Stimulated activated CD8-positive, alpha-beta memory T cell treated with anti-CD3 and anti-CD28 coated beads, Interleukin-2, amount 100 ng/mL, for 1 hour (primary cell): ENCODE measurements at places on chromosomes 11 and 22.

DNA sequence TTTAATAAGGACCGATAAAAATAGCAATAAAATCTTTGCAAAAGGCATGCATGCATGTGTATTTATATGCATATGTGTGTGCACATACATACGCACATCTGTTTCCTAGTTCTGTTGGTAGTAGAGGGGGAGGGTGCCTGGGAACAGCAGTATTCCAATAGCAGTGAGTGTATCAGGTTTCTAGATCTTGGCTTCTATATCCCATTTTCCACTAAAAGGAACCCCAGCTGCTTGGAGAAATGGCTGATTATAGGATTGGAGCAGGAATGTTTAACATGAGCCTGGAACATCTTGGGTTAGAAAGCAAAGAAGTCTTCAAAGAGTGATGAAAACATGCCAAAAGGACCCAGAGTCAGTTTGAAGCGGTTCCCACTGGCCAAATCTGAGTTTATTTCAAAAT lies 21.0 kb downstream of the TNRC6B start:
- DNase-seq, result no peak

DNA sequence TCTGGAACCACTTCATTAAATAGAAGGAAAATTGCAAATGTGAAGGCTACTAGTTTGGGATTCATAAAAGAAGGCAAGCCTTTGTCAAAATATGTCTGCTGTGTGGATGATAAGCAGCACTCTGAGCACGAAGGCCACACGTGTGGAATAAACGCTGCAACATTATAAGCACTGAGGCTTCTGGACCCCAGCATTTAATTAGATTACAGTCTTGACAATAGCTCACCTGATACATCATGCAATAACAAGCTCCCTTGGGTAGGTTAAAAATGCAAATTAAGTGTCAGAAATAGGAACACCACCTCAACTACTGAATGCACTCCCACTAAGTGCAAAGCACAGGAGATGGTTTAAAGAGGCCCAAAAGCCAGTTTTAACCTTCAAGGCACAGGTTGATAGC lies 179.3 kb downstream of the LARGE1 start:
- no peak for DNase-seq

GRCh38 chr22:33300165-33300564 lies 242.0 kb upstream of the SYN3 start:
- no peak for DNase-seq

GRCh38 chr22:29480512-29481264 lies 670 bp downstream of the NEFH start:
- DNase-seq, result no peak

GRCh38 chr11:36365907-36366306 lies 69.8 kb downstream of the PRR5L start:
- no peak for DNase-seq

DNA sequence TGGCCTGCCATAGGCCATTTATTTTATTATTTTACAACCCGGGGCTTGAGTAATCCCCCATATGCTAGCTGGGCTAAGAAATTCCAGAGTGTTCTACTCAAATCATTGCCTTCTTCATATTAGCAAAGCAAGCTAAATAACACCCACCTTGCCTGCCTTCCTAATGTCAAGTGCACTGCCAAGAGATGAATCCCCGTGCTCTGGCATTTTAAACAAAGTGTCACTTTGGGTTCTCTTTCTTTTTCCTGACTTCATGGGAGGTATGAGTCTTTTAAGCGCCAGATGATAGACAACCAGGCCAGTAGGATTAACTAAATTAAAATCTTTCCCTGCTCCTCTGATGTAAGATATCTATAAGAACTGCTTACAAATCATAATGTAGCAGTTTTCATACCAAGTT lies 4.5 kb downstream of the MPPED2 start:
- no peak for DNase-seq

- DNase-seq, result no peak
These were observed 29.9 kb upstream of the MALAT1 start for GRCh38 chr11:65468874-65469333.

DNA sequence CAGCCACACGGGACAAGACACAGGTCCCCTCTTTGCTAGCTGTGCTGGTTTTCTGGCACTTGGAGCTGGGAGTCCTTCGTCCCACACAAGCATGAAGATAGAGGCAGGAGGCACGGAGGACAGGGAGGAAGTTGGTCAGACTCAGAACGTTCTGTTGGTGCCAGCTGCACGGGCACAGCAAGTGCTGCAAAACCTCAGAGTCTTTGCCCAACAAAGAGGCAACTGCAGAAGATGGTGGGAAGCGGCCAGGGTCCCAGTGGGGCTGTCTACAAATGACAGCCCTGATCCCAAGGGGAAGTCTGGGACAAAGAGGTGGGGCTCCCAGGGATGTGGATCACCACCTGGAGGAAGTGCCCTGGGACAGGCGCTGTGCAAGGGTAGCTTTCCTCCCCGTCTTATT lies 9.4 kb upstream of the OSM start:
- DNase-seq, result no peak

GRCh38 chr22:46758867-46759290 lies 3.6 kb upstream of the TBC1D22A start:
- DNase-seq, result no peak

DNA sequence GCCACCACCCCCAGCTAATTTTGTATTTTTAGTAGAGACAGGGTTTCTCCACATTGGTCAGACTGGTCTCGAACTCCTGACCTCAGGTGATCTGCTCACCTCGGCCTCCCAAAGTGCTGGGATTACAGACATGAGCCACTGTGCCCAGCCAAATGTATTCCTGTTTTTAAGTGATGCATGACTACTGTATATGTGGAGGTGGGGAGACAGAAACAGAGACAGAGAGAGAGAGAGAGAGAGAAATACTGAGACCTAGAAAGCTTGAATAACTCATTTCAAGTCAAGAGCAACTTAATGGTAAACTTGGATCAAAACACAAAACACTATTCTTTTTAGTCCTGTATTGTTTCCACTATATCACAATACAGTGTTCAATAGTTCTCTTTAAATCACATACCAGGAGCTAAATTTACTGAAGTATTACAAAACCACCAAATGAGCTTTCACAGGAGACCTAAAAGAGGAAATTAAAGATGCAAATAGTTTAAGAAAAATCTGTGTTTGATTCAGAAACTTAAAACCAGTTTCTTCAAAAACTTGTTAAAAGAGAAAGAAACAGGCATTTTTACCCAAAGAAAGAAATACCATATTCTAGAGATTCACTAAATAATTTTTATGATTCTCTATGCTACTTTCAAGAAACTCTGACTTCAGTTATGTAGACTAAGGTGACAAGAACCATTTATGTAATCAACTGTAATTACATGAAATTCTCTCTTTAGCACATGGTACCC lies 188.7 kb downstream of the ETS1 start:
- no peak for DNase-seq

DNA sequence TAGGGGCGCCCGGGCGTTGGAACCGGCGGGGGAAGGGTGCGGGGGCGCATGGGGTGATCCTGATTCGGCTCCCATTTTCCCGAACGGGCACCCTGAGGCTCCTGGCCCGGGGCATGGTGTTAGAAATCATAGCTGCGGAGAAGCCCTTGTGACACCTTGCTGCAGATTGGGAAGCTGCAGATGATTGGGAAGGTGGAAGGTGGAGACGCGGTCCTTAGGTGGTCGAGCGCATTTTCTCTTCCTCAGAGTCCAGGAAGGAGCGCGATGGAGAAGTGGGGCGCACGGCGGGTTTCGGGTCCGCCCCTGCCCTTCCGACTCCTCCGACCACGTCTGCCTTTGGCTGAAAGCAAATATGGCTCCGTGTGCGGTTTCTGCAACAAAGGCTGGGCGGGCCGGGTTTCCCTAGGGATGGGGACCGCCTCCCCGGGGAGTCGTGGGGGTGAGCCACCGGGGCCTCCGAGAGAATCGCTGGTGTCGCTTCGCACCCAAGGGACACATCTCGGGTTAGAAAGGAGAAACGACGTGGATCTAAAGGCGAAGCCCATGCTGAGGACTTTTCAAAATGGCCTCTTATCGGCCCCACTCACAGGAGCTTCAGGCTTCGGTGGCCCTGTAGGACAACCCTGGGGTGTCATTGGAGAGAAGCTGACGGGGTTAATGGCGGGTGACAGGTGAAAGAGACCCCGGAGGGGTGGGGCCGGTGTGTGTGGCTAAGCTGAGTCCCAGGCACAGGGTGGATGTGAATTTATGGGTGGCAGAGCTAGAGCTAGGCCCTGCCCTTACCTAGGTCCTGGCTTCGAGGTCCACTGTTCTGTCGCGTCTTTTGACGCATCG lies 707 bp upstream of the FTH1 start:
- DNase-seq, result no peak

GRCh38 chr11:78688460-78688859 lies 113.8 kb upstream of the NARS2 start:
- no peak for DNase-seq

GRCh38 chr11:35626501-35626900 lies 8.2 kb downstream of the FJX1 start:
- DNase-seq, result no peak

DNA sequence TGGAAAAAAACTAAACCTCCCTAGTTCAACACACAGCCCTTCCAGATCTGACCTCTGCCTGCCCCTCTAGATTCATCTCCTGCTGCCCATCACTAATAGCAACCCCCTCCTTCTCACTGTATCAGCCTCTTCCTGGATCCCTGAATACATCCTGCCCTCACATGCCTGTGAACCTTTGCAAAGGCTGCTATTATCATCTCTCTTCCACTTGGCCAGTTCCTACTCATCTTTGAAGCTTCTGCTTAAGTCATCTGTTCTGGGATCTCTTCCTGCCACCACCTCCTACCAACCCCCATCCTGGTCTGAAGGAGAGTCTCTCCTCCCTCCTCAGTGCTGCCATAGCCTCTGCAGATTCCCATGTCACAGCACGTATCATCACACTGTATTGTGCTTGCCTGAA lies 38.0 kb upstream of the AMOTL1 start:
- no peak for DNase-seq

- DNase-seq, result no peak
These were observed 137.3 kb upstream of the SORL1-AS1 start for GRCh38 chr11:121589946-121590537.

DNA sequence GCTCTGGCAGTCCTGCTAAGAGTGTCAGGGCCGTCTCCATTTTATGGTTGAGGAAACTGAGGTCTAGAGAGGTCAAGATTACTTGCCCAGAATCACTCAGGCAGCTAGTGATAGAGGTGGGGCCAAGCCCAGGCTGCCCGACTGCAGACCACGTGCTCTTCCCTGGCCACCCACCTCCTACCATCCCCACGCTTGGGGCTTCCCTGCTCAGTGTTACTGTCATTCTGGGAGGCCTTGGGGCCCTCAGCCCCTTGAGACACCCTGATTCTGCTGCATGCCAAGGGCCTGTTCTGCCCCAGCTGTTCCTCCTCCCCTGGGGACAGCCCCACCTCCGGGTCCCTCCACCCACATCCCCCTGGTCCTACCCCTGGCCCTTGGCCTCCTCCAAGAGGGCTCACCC lies 17.2 kb upstream of the TAB1 start:
- DNase-seq, result no peak

GRCh38 chr11:13160806-13161205 lies 116.8 kb upstream of the BMAL1 start:
- no peak for DNase-seq

- DNase-seq, result no peak
These were observed 342 bp downstream of the EFCAB6 start for GRCh38 chr22:43811777-43812148.

GRCh38 chr22:46185283-46185682 lies 35.0 kb downstream of the PPARA start:
- DNase-seq, result no peak

DNA sequence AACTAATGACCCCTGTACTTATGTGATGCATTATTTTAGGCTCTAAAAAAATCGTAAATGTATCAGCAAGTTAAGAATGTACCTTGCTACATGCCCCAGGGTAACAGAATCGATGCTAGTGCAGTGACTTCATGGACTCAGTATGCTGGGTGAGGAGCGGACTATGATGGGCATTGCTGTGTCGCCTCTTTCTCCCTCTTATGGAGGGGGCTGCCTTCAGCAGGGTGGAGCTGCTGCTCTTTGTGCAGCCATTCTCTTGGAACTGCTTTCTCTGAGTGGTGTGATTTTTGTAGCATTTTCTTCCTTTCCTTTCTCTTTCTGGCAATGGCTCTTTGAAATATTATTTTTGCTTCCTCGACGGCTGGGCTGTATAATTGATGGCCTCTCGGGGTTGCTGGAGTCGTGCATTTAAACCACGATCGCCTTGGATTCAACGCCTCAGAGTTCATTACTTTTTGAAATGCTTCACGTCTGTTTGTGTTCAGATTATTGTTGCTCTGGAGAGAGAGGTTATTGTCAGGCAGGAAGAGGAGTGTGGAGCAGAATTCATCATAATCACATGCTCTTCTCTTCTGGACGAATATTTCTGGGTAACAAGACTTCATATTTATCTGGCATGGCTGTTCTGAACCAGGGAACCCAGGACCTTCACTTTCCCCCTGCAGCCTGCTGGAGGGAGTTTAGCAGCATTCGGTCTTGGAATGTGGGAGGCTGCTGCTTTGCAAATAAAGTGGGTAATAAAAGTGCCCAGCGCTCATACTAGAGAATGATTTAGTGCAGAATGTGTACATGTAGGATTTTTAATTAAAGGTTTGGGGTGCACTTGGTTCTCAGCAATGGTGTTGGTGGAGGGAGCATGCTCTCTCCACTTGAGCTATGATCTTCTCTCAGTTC lies 804.2 kb downstream of the NTM start:
- DNase-seq, result no peak

DNA sequence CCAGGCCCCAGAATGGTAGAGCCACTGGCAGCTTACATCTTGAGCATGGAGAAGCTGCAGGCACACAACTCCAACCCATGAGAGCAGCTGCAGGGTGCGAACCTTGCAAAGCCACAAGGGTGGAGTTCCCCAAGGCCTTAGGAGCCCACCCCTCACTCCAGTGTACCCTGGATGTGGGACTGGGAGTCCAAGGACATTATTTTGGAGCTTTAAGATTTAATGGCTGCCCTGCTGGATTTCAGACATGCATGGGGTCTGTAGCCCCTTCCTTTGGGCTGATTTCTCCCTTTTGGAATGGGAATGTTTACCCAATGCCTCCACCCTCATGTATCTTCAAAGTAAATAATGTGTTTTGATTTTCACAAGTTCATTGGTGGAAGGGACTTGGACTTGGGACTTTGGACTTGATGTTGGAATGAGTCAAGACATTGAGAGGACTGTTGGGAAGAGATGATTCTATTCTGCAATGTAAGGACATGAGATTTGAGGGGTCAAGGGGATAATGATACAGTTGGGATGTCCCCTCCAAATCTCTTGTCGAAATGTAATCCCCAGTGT lies 1.1 kb upstream of the KRTAP5-7 start:
- DNase-seq, result no peak

- no peak for DNase-seq
These were observed 272.5 kb downstream of the TBC1D22A start for GRCh38 chr22:47034905-47035419.
